Activated CD4-positive, alpha-beta T cell treated with anti-CD3 and anti-CD28 coated beads for 36 hours (primary cell): ENCODE measurements at places on chromosomes 2 and 18. TPM values are rescaled to one million over a fixed set of nuclear protein-coding genes. Genes with fewer than 3 reads are reported as not detected.

CFAP221 gene
- total RNA-seq = not detected

MTERF4 gene
- total RNA-seq = 34.5 TPM

EDAR gene
- 0.81 TPM for total RNA-seq

CNRIP1 gene
- not detected for total RNA-seq

ADAM23 gene
- total RNA-seq = 1.1 TPM

CXCR4 gene
- 75.4 TPM for total RNA-seq

CRYGC gene
- total RNA-seq = not detected

DNA sequence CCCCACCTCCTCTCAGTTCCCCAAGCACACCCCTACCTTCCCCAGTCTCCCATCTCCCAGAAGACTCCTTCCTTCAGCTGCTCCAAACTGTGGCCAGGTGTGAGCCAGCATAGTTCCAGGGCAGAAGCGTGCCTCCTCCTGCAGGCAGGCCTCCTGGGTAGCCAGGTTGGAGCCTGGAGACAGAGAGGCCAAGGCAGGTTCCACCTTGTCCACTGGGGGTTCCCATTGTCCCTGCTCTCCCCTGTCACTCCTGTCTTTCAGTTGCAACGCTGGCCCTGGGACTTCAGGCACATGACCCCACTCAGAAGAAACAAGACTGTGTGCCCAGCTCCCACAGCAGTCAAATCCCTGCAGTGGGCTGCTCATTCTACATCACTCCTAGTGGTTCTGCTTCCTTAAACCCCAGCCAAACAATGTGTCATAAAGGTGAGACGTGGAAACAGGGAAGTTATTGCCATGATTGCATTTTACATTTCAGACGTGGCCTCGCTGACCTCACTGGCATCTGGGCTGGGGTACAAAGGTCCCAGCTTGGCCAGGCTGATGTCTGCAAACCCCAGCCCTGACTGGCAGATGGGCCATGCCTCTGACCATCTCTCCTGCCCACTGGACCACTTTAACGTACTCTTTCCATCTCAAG, 96.5 kb upstream of the BOD1L2 start:
- no peak for DNase-seq

DNA sequence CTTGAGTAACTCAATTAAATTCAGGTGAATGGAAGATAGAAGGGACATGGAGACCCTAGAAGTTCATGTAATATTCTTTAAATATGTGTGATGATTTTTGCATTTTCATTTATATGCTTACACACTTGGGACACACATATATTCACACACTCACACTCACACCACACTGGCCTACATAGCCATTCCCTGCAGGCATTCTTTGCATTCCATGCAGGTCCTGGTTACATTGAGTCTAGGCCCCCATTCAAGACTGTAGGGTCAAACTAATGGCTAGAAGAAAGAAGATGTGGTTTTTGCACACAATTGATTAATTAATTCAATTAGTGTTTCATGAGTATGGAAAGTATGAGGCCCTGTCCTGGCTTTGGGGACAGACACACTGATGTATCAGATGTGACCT, 249.4 kb downstream of the HNMT start:
- DNase-seq = no peak

DNA sequence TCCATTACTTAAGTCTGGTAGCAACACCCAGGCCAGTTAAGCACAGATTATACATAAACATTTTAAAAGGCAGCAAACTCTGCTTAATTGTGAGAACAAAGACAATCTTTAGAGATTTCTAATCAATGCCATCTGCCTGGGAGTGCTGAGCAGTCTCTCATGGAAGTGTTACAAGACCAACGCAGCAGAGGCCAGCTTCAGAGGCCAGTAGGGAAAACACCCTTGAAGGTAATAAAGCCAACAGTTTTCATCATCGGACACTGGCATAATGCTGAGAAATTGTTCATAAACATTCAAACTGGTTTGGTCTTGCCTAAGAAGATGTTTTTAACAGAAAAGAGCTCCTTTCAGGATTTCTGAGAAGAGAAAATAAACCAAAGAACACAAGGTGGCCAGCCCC, 35.0 kb downstream of the EPB41L3 start:
- DNase-seq = no peak

- no peak for DNase-seq
These were observed 469.0 kb downstream of the TMEM182 start for GRCh38 chr2:103230796-103231195.

DNA sequence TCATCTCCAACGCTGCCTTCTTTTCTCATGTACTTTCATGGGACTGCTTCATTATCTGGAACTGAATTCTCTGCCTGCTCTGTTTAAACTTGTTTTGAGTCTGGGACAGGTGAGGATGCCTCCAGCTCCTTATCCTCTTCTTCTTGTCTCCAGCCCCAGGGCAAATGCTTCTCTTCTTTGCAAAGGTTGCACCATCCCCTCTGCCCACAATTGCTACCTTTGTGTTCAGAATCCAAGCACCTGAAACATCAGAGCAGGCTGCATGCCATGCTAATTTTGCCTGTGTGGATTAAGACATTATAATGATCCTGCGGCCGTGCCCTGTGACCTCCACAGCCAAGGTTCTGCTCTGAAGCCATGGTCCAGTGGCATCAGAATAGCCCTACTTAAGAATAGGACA, 309.5 kb downstream of the EPHA4 start:
- no peak for DNase-seq

GRCh38 chr2:40412456-40412855, 39.4 kb downstream of the SLC8A1 start:
- DNase-seq = no peak

DNA sequence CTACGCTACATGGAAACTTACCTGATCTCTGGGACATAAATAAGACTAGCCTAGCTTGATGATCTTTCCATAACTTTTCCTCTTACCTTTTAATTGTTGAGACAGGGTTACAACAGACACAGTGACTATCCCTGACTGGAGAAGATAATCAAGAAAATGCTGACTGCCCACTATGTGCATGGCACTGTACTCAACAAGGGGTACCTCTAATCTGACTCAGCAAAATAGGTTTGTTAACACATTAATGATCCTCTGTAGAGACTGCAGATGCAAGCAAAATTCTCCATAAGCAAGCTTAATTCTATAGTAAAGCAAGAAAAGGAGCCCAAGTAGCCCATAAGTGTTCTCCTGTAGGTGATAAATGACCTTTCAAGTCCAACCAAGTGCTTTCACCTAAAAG, 25.5 kb downstream of the ACVR1C start:
- DNase-seq = no peak

GRCh38 chr2:96931466-96931865, 54.9 kb downstream of the FAM178B start:
- no peak for DNase-seq

- DNase-seq = no peak
These were observed 47.7 kb upstream of the WDR75 start for GRCh38 chr2:189393440-189394111.

DNA sequence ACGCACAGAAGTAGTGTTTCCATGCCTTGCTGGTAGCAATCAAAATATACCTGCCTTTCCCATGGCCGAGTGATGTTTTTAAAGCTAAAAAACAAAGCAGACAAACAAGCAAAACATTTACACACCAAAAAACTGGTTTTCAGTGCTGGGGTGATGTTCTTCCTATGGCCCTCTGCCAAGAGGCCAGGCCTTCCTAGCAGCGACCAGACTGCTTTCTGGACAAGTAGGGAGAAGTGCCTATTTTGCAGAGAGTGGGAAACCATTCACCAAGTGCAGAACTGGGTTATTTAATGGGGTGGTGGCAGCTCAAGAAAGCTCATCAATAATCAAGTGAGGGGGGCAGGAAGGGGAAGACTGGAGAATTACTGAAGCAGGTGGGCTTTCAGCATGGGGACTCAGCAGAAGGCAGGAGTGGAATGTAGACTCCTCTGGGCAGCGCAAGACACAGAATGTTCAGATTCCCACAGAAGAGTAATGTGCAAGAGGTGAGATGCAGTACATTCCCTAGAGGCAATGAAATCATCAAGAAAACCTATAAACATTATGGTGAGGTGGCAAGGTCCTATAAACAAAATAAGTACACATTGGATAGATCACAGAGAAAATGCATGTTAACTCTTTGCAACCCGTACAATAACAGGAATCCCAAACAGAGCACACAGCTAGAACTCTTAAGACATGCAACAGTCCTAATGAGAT, 44.0 kb downstream of the CPO start:
- no peak for DNase-seq

- DNase-seq = no peak
These were observed 15.4 kb upstream of the FARP2 start for GRCh38 chr2:241340631-241341163.

GRCh38 chr18:60064271-60064670, 164.5 kb downstream of the PMAIP1 start:
- DNase-seq = no peak

GRCh38 chr2:162686336-162686735, 152.2 kb downstream of the KCNH7 start:
- no peak for DNase-seq

DNA sequence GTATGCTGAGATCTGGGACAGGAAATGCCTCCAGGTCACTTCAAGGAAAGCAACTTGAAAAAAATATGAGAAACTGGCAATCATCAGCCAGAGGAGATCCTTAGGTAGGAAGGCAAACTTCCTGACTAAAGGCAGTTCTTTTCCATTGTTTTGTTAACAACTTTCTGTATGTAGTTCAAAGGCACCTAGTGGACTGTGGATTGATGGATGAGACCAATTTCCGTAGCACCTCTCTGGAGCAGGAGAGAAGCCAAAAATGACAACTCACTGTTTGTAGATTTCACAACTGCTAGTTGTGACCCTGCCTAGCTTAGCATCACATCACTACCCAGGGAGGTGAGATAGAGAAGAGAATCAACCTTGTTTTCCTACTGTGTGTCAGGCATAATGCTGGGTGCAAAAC, 21.8 kb upstream of the NOSTRIN start:
- DNase-seq = no peak

- no peak for DNase-seq
These were observed 11.6 kb downstream of the NOL10 start for GRCh38 chr2:10678225-10678624.

DNA sequence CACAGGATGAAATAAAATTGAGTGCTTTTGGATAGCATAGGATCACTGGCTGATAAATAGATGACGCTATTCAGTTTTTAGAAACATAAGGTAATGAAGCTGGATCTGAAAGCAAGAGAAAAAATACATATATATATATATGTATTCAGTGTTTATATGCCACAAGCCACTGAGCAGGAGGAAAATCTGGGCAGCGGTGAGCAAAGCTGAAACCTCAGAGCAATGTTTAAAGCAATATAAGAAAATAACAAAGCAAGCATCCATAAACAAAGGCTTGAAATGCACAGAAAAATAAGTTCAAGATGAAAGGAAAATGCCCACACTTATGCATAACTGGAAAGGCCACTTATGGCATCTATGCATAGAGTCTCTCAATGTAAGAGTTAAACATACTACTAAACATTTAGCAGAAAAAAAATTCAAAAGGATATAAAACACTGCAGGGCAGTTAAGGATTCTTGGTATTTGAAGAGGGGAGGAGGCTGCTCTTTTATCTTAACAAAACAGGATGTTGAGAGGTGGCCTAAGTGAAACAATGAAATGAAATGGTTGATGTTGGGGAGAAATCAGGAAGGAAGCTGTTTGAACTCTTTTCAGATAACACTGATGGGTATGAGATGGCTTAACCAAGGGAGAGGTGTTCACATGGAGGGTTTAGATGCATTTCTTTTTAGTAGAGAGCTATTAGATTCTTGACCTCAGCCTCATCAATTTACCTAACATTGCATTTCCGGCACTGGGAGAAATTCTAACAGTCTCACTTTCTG, 129.1 kb downstream of the ARHGAP15 start:
- peak; percentile 24 for DNase-seq

- peak; percentile 58 for DNase-seq
These were observed 77.2 kb downstream of the NEURL3 start for GRCh38 chr2:96427917-96428316.

DNA sequence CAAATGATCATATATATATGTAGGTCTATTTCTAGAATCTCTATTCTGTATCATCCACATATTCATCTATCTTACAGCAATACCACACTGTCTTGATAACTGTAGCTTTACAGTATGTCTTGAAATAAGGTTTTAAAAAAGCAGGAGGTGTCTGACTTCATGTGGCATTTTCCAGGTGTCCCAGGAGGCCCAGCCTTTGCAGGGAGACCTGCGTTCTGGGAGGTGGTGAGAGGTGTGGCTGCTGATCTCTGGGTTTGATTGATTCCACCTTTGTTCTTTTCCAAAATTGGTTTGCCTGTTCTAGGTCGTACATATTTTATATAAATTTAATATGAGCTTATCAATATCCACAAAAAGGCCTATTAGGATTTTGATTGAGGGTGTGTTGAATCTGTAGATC, 26.6 kb downstream of the DPYSL5 start:
- DNase-seq = no peak

DNA sequence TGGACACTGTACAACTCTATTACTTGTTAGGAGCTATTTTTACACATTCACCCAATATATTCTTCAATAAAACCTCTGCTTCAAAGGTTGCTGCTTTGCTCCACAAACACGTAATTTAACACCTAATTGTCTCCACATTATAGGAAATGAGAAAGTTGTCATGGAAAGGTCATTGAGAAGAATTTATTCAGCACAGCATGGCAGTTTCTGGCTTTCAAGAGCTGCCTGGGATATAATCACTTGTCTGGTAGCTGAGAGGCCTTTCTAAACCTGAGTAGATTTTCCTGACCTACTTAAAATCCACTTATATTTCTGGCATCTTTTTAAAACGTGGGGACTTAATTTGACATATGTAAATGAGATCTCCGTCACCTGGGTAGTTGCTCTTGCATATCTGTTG, 216.1 kb downstream of the ZNF804A start:
- no peak for DNase-seq

- DNase-seq = no peak
These were observed 360.9 kb downstream of the ERBB4 start for GRCh38 chr2:212177724-212178123.

DNA sequence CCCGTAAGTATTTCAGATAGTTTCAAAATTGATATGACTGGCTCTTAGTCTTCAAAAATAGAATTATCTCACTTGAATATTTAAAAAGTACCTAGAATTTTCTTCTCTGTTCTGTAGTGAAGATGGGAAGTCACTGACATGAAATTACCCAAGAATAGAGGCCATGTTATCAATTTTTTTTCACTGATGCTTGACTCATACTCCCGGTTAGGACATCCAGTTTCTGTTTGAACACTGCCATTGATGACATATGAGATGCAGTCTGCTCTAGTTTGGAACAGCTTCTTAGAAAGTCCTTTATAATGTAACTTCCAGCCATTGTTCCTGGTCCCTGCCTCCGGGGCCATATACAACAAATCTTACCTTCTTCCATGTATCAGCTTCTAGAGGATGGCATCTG, 26.0 kb downstream of the MAP3K20 start:
- DNase-seq = no peak
